ENCODE measurements at places on chromosomes 2 and 18.

DNA sequence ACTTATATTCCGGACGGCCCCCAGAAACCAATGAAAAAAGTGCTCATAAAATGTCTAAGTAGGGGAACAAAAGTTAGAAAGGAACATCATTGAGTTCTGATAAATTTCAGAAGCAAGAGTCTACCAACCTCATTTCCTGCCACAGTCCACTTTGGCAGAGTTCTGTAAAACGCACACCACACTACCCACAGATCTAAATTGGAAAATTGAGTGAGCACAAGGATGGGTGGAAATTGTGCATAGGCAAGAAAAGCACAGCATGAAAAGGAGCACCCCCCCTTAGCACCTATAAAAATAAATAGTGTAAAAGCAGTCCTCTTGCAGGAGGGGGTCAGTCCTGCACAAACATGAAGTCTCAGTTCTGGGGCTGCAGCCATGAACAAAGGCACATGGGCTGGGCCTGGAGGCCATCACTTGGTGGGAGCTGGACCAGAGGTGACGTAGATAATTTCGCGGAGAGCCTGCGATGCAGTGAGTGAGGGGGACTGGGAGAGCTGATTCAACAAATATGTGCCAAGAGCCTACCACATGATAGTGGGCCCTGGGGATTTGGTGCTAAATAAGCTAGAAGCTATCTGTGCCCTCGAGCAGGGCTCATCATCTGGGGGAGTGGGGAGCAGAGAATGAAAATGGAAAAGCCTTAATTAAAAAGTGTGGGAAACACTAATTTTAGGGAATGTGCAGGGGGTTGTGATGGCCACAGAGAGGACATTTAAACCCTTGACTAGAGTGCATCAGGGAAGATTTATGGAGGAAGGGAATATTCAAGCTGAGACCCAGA is 48.9 kb upstream of the SPP2 start:
- DNase-seq, result no peak

GRCh38 chr2:218298314-218298875 is 6.1 kb upstream of the TMBIM1 start:
- DNase-seq, result no peak

DNA sequence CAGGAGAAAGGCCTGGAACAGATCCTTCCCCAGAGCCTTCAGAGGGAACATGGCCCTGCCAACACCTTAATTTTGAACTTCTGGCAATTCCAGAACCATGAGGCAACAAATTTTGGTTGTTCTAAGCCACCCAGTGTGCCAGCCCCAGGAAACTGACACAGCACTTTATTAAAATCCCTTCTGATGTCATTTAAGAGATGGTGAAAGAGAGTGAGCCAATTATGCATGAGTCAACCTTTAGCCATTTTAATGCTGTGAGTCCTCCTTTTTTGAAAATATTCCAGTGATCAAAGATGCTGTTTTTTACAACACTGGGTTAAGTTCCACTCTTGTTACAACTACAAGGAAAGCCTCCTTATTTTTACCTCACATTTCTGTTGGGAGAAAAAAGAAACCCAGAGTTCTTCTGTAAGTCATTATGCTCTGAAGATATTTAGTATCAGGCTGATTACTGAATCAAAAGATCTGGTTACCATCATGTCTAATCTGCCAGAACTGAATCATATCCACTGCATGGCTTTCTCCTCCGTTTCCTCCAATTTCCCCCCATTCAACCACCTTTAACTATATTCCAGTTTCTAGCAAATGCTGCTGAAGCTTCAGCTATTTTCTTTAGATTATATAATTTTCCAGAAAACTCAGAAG is 235.4 kb downstream of the TXNL1 start:
- no peak for DNase-seq

DNA sequence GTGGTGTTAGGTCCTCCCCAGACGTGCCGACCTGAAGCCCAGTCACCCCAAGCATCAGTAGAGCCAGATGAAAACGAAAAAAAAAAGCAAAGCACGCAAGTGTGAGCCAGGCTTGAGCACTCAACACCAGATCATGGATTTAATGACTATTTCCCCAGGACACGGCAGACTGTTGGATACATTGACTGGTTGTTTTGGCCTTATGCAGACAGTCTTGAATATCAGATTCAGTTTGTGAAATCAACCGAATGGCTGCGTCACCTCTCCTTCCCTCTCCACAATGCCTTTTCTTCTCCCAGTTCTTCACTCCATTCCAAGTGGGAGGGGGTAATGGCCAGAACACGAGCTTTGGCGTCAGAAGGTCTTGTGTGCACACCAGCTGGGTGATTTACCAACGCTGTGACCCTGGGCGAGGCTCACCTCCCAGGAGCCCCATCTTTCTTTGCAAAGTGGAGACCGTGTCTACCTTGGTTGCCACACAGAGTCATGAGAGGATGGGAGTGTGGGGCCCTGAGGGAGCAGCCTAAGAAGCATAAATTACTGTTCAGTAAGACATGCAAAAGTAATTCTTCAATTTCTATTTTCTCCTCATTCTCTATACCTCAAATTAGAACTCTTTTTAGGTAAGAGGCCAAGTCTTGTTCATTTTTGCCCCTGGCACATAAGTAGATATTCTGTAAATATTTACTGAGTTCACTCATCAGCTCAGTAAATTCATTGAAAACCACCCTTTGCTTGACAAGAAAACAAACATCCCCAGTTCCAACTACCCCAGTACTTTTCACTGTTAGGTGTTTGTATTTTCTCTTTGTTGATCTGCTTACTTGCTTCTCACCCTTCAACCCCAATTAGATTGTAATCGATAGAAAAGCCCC is 181.1 kb upstream of the COPS8 start:
- no peak for DNase-seq

DNA sequence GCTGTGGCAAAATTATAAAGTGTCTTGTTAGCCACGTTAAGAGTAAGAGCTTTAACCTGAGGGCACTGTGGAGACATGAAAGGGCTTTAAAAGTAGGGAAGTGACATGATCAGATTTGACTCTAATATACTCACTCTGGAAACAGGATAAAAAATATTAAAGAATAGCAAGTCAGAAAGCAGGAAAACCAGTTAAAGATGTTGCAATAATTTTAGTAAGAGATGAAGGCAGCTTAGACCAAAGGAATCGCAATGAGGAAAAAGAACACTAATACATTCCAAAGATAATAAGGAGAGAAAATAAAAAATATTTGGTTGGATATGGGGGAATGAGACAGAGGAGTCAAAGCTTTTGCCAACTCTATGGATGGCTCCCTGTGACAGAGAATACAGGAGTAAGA is 183.8 kb downstream of the DYM start:
- DNase-seq, result no peak

DNA sequence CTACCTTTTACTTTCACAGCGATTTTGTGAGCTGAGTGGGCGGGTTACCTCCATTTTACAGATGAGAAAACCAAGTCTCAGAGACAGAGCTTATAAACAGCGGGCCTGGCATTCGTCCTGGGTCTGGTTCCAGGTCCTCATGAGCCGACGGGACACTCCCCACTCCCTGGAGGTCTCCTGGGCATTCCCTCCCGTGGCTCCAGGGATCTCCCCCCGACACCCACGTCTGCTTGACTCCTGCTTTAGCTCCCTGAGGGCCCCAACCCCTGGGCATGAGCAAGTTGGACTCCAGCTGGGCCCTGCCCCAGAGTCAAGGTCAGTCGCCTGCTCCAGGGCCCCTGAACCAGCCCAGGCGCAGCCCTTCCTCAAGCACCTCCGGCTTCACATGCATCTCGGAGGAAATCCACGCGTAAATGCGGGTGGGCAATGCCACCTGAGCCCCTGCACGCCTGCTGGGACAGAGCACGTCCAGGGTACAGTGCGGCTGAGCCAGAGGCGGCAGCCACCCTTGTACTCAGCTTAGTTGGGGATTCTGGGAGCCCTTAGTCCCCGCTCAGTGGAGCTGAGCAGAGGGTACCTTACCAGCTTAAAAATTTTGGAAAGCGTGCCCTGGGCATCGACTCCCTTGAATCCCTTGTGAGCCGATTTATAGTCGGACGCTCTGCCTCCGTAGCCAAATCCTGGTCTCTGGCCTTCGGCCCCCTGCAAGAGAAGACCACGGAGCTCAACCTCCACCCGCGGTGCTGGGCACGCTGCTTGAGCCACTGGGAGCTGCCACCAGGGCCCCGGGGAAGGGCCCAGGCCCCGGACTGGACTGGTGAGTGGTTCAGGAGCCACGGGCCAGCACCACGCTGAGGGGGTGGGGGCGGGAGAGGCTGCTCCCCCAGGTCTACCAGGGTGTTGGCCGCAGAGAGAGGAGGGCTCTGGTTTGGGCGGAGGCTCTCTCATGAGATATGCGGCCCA is 148.1 kb downstream of the MBP start:
- DNase-seq, result no peak

DNA sequence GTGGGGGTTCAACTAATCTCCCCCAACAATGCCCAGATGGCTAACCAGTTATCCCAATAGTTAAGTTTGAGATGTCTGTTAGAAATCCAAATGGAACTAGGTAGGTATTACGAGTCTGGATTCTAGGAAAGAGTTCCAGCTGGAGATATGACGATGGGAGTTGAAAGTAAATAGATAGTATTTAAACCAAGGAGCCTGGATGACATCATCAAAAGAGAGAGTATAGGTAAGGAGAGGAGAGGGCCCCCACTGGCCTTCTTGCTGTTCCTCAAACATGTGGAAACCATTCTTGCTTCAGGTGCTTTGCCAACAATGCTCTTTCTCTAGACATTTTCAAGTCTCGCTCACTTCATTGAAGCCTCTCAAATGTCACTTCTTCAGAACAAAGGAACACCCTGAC is 26.0 kb upstream of the PAIP2B start:
- no peak for DNase-seq

DNA sequence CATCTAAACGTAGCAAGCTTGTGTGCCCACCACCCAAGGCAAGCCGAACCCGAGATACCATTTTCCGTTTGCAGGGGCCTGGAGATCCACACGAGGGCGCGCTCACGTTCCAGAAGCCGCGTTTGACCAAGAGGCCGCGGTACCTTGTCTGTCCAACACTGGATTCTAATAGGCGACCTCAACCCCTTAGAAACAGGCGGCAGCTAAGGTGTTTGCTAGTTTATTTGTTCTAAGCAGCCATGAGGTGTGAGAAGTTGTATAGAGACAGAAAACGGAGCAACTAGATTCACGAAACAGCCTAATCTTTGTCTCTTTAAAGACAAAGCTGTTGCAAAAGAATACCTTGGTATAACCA is 4.2 kb downstream of the HOXD11 start:
- DNase-seq, result no peak

All from activated naive CD4-positive, alpha-beta T cell treated with Interleukin-2 at 50 U/mL for 16 hours (primary cell).